ENCODE measurements at places on chromosomes 1 and 21.

- no peak for DNase-seq
Measured at GRCh38 chr1:14494911-14495310, 103.6 kb upstream of the KAZN start.

GRCh38 chr1:188427642-188428041, 1598.9 kb downstream of the PLA2G4A start:
- DNase-seq, result no peak

DNA sequence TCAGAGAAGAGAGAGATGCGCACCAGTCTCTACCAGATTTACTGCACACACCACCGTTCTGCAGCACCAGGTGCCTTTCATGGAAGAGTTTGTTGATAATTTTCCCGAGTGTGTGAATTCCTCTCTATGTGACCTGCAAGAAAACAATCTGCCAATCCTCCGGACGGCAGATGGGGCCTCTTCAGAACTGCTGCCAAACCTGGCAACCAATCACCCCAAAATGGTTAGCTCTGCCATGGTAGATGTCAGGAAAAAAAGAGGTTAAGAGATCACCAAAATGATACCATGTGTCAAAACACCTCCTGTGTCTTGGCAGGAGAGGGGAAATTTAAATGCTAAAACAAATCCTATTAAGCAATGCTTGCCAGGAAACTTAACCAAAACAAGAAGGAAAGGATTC, 96.5 kb downstream of the DAB1 start:
- no peak for DNase-seq

DNA sequence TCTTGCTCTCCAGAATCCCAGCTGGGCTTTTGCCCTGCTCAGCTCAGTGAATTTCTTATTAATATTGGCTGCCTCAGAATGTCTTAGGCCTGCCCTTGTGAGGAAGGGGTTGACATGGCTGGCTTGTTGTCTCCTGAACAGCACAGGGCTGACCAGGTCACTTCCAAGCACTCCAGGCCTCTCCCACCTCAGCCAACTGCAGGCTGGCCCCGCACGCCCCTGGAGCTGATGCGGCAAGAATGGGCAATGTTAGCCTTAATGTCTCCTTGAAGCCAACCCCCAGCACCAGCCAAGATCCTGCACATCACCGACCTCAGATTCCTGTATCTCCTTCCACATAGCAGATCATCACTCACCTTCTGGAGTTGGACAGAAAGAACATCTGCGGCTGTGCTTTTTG, 598.6 kb downstream of the AJAP1 start:
- DNase-seq, result no peak

GRCh38 chr1:150067184-150068108, at the start of gene VPS45:
TSS of gene VPS45 (plus strand) at chr1:150067776. CDS start at chr1:150067858, 82 bp downstream.
- peak; percentile 55 for DNase-seq

- no peak for DNase-seq
Measured at GRCh38 chr1:224080115-224080774, 33.7 kb upstream of the FBXO28 start.

DNA sequence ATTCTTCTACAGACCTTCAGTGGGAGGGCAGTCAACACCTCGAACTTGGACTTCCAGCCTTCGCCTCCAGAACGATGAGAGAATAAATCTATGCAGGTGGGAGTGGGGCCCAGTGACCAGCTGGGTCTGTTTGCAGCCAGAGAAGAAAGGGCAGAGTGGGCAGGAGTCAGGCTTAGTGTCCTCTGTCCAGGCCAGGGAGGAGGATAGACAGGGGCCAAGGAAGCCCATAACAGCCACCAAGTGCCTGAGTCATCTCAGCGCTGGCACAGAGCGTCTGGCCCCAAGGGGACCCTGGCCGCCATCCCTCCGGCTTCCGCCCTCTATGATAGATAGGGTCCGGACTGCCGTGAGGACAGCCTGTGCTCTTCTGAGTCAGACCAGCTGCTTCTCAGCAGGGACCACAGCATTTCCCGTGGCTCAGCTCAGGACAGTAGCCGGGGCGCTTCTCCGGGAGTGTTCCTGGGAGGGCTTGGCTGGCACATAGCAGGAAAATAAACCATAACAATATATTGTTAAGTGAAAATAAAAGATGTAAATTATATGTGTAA, 133.1 kb upstream of the C1orf174 start:
- DNase-seq, result no peak

- no peak for DNase-seq
Measured at GRCh38 chr1:22126531-22126930, 16.4 kb downstream of the WNT4 start.

DNA sequence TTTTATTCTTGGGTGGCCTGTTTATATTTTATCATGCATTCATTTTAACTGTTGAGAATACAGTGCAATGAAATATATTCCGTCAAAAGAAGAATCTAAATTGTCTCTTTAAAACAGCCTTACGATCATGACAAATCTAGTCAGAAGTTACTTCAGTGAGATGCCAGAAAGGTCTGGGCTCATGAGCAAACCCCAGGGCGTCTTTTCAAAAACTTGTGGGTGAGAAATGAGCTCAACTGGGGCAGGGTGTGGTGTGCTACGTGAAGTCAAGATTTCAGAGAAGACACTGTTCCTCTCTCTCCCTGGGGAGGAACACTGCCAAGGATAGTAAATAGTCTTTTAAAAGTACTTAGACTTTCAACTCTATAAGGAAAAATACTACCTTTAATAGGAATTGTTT, 13.4 kb upstream of the UAP1 start:
- DNase-seq, result no peak

GRCh38 chr1:6586404-6586816, 6.6 kb downstream of the ZBTB48 start:
- DNase-seq, result no peak

- DNase-seq, result peak; percentile 47
Measured at GRCh38 chr21:45138199-45139002, 64.0 kb downstream of the ADARB1 start.

GRCh38 chr1:169426174-169426705, 1.0 kb downstream of the CCDC181 start:
- DNase-seq, result no peak

- no peak for DNase-seq
Measured at GRCh38 chr1:3986686-3987218, 86.7 kb upstream of the C1orf174 start.

Data from stimulated activated CD4-positive, alpha-beta T cell treated with anti-CD3 and anti-CD28 coated beads, Interleukin-15, amount 100 ng/mL, for 1 hour (primary cell).